Sigmoid colon (tissue), 7 donors: ENCODE measurements at places on chromosomes 6 and 20.
A peak's percentile ranks its signal among the peaks of the same experiment; 100 is the strongest.

DNA sequence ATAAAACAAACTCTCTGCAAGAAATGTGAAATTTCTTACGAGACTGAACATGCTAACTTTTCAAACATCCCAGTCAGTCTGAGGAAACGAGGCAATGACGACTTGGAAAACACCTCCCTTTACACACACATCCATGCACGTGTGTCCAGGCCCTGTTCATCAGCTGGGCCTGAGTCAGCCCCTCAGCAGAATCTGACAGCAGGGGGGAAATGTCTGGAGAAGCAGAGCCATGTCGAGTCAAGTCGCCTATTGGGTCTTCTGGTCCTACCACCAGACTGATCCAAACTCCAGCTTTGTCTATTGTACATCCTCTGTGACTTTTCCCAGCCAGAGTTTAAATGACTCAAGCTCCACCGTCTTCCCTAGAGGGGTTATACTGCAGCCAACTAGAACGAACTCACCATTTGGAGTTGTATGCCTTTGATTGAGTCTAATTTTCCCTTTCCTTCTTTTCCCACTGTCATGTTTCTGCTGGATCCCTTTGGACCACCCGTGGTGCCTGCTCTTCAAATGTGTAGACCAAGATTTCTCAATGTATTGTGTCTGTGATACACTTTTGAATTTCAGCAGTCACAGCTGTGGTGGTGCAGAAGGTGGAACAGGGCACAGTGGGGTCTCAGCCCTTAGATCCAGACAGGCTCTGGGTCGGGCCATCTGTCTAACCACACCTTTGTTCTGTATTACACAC, 254.0 kb downstream of the CDC5L start:
- DNase-seq: no peak
- H3K27me3 ChIP-seq: no peaks in the 10 kb centered on the region
- H3K4me3 ChIP-seq: no peak overlapping the region
- no peaks in the 10 kb centered on the region for H3K36me3 ChIP-seq

GRCh38 chr20:17394411-17394810, 136.8 kb downstream of the BFSP1 start:
- no peaks in the 10 kb centered on the region for H3K4me1 ChIP-seq
- H3K27ac ChIP-seq: no peak overlapping the region

- no peaks in the 10 kb centered on the region for H3K27me3 ChIP-seq
- no peak overlapping the region for H3K4me3 ChIP-seq
- no peaks in the 10 kb centered on the region for H3K4me1 ChIP-seq
- no peaks in the 10 kb centered on the region for H3K36me3 ChIP-seq
- no peak overlapping the region for H3K27ac ChIP-seq
These were observed 25.4 kb downstream of the ANKEF1 start for GRCh38 chr20:10060226-10060625.

DNA sequence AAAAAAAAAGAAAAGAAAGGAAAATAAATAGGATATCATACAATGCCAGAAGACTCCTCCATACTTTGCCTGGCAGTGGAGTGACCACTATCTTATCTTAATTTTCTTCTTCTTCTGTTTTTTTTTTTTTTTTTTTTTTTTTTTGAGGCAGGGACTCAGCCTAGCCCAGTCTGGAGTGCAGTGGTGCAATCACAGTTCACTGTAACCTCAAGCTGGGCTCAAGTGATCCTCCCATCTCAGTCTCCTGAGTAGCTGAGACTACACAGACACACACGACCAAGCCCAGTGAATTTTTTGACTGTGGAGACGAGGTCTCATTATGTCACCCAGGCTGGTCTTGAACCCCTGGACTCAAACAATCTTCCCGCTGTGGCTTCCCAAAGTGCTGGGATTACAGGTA, 17.1 kb upstream of the MMP9 start:
- DNase-seq: peak; percentile 18
- H3K27ac ChIP-seq: no peak overlapping the region
- H3K36me3 ChIP-seq: no peaks in the 10 kb centered on the region
- peaks cover 9% of the 10 kb centered on the region for H3K27me3 ChIP-seq

DNA sequence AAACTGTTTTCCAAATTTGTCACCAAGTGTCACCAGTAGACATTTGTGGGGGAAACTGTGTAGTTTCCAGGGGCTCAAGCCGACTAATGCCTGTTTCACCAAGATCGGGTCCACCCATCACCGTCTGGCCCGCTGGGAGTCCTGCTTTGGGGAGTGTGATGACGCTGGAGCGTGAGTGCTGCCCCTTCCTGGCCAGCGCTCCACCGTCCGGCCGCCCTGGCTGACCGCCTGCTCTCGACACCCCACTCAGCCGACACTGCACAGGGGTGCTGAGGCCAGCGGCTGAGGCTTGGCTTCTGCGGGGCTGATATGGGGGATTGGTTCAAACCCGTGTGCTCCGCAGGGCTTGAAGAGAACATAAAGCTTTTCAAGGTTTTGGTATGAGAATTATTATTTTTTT, 160.1 kb downstream of the SMOC2 start:
- no peak overlapping the region for H3K27ac ChIP-seq
- peaks cover 2% of the 10 kb centered on the region for H3K36me3 ChIP-seq
